Progenitor cell of endocrine pancreas (in vitro differentiated cells): ENCODE measurements at places on chromosomes 1 and 21. TPM values are rescaled to one million over a fixed set of nuclear protein-coding genes. Genes with fewer than 3 reads are reported as not detected.
A peak's percentile ranks its signal among the peaks of the same experiment; 100 is the strongest.

Gene BTBD8
- total RNA-seq = 7.7 and 8.2 TPM in 2 replicates

Gene SLC22A15
- 4.6 and 5.3 TPM in 2 replicates for total RNA-seq

Gene NTRK1
- 0.36 TPM in 1 of 2 replicates, not detected in the other for total RNA-seq

Gene ZFP69
- 4.6 and 5.2 TPM in 2 replicates for total RNA-seq

Gene VSIG8
- total RNA-seq = 0.20 TPM in 1 of 2 replicates, not detected in the other

Gene TFF2
- total RNA-seq = not detected in 2 replicates

Gene CNKSR1
- total RNA-seq = 52.0 and 52.1 TPM in 2 replicates

DNA sequence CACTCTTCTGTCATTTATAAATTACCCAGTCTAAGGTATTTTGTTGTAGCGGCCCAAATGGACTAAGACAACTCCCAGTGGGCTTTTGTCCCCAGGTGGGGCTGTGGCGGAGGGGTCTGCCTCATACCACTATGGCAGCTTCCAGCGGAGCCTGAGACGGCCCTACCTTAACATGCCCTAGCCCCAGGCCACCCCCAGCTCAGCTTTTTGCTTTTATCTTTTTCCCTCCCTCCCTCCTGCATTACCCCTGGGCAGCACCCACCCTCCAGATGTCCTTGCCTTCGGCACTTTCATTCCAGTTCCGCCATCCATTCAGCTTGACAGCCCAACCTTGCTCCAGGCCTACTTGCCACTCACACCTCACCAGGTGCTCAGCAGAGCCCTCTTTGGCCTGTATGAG lies 307.3 kb downstream of the PTPRU start:
- H3K4me3 ChIP-seq = no peak overlapping the region
- no peak overlapping the region for H3K27ac ChIP-seq
- no peaks in the 10 kb centered on the region for H3K4me1 ChIP-seq

GRCh38 chr21:34801519-34802132 lies 132.8 kb downstream of the CLIC6 start:
- H3K27me3 ChIP-seq = peaks cover 3% of the 10 kb centered on the region
- H3K27ac ChIP-seq = no peak overlapping the region
- peaks cover 35% of the 10 kb centered on the region for H3K4me1 ChIP-seq
- no peak for DNase-seq

- no peak overlapping the region for H3K27ac ChIP-seq
- H3K4me1 ChIP-seq = peaks cover 9% of the 10 kb centered on the region
- no peak for DNase-seq
- H3K36me3 ChIP-seq = no peaks in the 10 kb centered on the region
- H3K4me3 ChIP-seq = no peak overlapping the region
- no peaks in the 10 kb centered on the region for H3K27me3 ChIP-seq
These were observed 356.4 kb upstream of the KAZN start for GRCh38 chr1:14242123-14242522.

- H3K36me3 ChIP-seq = no peaks in the 10 kb centered on the region
- peaks cover 7% of the 10 kb centered on the region for H3K27me3 ChIP-seq
- H3K4me3 ChIP-seq = no peak overlapping the region
- no peak overlapping the region for H3K27ac ChIP-seq
- DNase-seq = no peak
These were observed 25.2 kb upstream of the RCAN1 start for GRCh38 chr21:34639882-34640788.

DNA sequence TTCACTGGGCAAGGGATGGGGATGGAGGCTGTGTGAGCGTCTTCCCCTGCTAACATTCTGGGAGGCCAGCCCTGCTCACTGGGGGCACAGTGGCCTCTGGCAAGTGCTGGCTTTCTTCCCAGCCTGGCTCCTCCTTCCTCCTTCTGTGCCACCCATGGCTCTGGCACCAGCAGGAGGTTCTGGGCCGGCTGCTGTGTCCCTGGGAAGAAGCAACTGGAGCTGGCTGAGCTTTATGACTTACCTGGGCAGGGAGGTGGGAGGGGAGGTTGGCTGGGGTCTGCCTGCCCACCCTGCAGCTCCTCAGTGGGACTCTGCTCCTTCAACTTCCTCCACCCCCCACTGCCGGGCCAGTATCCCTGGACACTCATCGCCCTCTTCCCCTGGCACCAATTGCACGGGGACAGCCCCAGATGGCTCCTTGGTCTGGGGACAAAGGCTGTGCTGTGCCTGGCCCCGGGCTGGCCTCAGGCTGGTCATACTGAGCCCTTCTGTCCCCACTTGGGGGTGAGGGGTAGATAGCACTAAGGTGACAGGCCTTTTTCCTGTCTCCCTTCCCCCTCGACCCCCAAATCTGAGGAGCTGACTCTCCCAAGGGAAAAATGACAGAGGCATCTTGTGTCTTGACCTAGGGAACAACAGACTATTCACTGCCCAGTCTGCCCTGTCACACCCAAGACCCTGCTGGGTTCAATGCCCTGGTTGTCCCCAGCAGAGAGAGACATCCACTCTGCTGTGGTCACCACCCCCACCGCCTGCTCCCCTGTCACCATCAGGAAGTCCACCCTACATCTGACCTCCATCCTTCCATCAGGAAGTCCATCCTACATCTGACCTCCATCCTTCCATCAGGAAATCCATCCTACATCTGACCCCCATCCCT lies 14.4 kb downstream of the CDK18 start:
- DNase-seq = no peak
- H3K4me3 ChIP-seq = no peak overlapping the region
- no peaks in the 10 kb centered on the region for H3K36me3 ChIP-seq
- peak overlapping the region; percentile 67 for H3K27ac ChIP-seq
- H3K4me1 ChIP-seq = no peaks in the 10 kb centered on the region

GRCh38 chr1:228361314-228362140 lies 45.1 kb downstream of the TRIM11 start:
- H3K36me3 ChIP-seq = no peaks in the 10 kb centered on the region
- H3K27me3 ChIP-seq = no peaks in the 10 kb centered on the region
- H3K4me3 ChIP-seq = no peak overlapping the region
- DNase-seq = no peak

DNA sequence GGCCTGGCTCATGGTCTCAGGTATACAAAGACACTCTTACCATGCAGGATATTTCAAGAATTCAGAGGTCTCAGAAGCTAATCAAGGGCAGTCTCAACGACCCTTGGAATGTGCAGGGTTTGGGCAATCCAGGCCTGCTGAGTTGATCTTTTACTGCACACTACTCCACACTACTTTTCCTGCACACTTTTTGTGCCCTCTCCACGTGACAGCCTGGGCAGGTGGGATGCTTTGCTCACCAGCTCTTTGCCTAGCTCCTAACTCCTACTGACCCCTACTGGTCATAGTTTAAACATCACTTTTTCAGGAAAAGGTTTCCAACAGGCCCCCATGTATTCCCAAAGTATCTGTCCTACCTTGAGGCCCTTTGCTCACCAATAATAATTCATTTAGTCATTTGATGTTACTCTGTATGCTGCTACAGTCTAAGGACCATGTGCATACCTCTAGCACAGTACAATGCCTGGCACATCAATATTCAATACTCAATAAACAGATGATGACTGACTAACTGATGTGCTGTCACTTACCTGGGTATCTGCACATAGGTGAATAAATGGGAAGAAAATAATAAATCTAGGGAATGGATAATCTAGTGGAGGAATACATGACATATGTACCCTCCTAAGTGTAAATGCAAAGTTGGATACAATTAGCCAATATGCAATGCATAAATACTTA lies 9.6 kb downstream of the DUSP23 start:
- no peak for DNase-seq
- no peak overlapping the region for H3K4me3 ChIP-seq
- H3K36me3 ChIP-seq = no peaks in the 10 kb centered on the region
- no peak overlapping the region for H3K27ac ChIP-seq
- H3K4me1 ChIP-seq = peaks cover 7% of the 10 kb centered on the region

DNA sequence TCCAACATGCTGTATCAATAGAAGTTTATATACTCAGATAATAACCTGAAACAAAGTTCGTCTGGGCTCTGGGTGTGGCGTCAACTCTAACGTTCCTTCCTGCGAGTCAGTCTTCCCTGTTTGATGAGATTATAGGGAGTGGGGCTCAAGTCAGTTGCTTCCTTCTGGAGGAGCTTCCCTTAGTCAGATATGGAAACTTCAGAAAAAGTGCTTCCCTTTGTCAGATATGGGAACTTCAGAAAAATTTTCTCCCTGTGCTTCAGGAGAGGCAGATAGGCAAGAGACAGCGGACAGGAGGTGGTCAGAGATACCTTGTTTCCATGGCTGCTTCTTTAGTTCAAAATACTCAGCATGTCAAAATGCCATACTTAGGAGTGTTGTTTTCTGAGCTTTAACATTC lies 51.1 kb upstream of the PRDX6 start:
- no peak for DNase-seq
- H3K4me3 ChIP-seq = no peak overlapping the region
- H3K27me3 ChIP-seq = no peaks in the 10 kb centered on the region
- no peak overlapping the region for H3K27ac ChIP-seq
- H3K4me1 ChIP-seq = peaks cover 14% of the 10 kb centered on the region
